ENCODE measurements at places on chromosomes 3 and 15.

GRCh38 chr3:14378415-14378814 lies 24.0 kb upstream of the SLC6A6 start:
- DNase-seq, result no peak

GRCh38 chr15:78072080-78072892 lies 5.2 kb downstream of the TBC1D2B start:
- DNase-seq, result peak; percentile 17

- no peak for DNase-seq
Observed at GRCh38 chr3:31890742-31891469, 90.2 kb downstream of the OSBPL10 start.

- DNase-seq, result no peak
Observed at GRCh38 chr15:78044407-78045155, 32.9 kb downstream of the TBC1D2B start.
